Stimulated activated CD4-positive, alpha-beta T cell treated with anti-CD3 and anti-CD28 coated beads, TNF-alpha, amount 100 ng/mL, for 4 hours (primary cell): ENCODE measurements at places on chromosomes 3 and 15.

- no peak for DNase-seq
Measured at GRCh38 chr3:114378760-114379159, 84.9 kb downstream of the TIGIT start.

- no peak for DNase-seq
Measured at GRCh38 chr3:58323529-58324390, 8.9 kb upstream of the PXK start.

- no peak for DNase-seq
Measured at GRCh38 chr3:50373146-50374051, 14.1 kb upstream of the TMEM115 start.

DNA sequence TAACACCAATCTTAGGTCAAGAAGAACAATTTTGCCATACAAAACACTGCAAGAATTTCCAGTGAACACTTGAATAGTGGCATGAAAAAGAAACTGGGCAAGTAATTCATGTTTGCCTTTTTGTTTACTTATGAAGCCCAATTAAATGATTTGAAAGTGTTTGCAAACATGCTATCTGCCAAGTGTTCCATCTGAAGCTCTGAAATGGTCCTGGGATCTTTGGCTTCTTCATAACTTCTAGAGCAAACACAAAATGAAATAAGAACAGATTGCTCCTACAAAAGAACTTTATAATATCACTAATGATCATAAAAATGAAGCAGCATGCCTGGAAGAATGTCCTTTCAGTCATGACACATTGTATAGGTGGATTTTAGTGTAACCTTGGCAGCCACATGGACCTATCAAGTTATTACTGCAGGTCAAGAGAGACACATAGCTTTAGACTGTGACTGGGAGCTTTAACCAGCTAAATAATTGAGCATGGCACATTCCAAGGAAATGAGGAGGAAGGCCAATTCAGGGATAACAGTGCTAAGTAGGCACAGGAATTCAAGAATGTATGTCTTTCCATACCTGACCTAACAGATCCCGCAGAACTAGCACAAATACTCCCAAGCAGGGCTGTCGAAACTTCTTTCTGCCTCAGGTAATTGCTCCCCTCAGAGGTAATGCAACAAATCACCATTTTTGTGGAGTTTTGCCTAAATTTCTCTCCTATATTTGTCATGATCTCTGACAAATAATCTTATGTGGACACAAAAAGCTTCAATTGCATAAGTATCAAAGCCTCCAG lies 144.6 kb downstream of the DUT start:
- no peak for DNase-seq

- no peak for DNase-seq
Measured at GRCh38 chr3:40745381-40746106, 220.8 kb downstream of the ZNF621 start.

- DNase-seq: no peak
Measured at GRCh38 chr3:120469440-120469839, 18.6 kb upstream of the FSTL1 start.

GRCh38 chr3:51304230-51304629 lies 80.9 kb upstream of the MANF start:
- no peak for DNase-seq

GRCh38 chr3:32698506-32698905 lies 13.5 kb downstream of the CNOT10 start:
- no peak for DNase-seq

DNA sequence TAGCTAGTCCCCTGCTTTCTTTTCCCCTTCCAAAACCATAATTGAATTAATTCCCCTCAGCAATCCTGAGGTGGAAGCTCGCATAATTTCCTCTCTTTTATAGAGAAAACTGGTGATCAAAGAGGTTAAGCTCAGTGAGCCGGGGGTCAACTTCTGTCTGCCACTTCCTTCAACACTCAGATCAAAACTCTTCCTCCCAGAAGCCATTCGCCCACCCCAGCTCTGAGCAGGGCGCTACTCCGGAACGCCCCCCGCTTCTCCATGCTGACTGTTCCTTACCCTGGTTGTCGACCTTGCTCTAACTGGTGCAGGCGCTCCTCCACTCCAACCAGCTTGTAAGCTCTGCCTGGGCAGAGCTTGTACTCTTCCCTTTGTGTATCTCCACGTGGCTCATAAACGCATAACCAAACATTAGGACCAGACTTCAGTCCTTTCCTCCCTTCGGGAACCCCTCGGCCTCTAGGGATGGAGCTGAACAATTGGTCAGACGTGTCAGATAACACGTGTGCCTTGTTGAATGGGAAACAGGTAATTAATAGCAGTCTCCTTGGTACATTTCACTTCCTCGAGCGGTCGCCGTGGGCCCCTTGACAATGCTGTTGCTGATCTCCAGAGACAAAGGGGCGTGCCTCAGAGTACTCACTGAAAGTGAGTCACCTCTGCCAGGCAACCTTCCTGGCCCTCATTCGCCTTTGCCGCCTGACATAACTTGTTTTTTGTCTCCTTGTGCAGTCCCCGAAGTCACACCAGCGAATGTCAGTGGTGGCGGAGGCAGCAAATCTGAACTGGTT lies 71.8 kb downstream of the IL5RA start:
- DNase-seq: no peak

DNA sequence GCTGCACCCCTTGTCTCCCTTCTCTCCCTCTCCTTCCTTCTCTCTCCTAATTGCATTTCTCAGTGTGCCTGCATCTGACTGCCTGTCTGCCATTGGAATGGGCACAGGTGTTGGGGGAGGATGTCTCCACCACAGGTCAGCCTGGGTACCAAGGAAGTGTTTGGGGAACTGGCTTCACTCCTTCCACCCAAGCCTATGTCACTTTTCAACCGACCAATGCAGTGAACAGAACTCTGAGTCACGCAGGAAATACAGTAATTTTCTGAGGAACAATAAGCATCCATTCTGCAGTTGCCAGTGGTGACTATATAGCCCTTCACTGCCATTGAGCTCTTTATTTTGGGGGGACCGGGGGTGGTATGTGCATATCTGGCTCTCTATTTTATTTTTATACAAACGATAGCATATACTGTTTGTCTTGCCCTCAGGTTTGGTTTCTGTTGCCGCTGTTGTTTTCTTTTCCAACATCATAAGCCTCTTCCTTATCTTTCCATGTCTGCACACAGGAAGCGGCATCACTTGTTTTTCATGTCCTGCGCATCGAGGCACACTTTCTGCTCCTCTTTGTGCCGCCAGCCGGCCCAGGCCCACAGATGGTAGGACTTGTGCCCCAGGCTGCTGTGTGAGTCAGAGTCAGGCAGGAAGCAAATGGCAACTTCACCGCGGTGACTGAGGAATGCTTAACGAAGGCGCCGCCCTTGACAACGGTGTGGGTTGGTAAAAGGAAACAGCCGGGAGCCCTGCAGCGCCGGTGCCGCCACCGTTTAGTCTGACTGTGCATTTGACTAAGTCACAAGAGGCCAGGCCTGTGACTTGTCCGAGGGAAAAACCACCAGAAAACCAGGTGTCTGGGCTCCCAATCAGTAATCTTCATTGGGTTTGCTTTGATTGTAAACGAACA lies 21.1 kb upstream of the CDCP1 start:
- peak; percentile 78 for DNase-seq

DNA sequence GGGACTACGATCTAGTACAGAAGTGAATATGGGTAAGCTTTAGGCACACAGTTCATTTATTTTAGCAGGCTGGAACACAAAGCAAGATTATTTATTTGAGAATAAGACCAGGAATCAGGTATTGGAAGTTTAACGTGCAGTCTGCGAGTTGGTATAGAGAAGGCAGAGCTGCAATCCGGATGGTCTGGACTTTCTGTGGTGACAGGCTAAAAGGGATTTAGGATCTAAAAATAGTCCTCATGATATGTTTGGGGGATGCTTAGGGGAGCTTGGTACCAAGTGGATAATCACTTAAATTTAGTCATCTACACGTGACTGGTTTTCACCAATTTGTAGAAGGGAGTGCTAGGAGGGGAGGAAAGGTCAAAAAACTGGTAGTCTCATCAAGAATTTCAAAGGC lies 119.4 kb downstream of the DLG1 start:
- DNase-seq: no peak

- DNase-seq: no peak
Measured at GRCh38 chr3:26715431-26715830, 92.9 kb downstream of the LRRC3B start.

DNA sequence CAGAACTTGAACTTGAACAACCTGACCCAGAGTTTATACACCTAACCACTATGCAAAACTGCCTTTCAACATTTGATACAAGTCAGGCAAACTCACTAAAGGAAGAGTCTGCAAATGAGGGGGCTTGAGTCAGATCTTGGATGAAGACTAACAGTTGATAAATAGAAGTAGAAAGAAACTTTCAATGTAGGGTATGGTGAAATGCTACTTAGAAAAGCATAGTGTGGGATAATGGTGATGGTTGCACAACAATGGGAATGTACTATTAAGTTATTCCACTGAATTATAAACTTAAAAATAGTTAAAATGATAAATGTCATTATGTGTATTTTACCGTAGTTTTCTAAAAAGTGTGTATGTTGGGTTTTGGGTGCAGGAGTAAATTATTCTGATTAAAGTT lies 19.7 kb upstream of the ZNF280D start:
- no peak for DNase-seq

DNA sequence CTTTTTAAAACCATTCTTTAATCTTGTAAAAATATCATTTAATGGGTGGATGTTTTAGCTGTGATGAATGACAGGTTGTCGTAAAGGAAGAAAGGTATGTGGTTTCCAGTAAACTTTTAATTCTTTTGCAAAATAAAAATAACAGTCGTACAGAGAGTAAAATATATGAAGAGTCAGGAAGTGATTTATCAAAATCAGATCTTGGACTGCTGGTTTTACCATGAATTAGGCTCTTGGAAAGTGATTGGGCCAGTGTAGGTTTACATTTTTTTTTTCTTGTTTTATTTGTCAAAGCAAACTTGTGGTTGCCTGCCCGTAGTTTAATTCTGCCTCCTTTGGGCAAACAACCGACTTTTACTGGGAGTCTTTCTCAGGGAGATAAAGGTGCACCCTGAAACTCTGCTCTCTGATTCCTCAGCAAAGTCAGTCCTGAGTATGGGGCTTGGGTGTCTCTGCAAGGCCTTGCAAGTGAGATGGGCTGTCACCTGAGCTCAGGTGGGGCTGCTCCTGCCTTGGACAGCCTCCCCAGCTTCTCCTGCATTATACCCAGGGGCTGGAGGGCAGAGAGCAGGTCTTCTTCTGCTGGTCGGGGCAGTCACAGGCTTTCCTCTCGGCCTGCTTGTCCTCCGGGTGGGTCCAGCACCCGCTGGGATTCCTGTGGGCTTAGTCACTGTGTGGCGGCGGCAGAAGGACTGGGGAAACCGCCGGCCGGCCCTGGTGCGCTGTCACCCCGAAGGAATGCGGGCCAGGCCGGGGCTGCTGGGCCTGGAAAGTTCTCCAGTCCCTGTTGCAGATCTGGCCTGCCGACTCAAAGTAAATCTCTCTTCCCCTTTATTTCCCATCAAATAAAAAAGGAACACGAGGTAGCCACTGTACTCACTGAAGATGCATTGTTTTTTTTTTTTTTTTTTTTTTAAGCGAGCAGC lies 79.0 kb downstream of the IGF1R start:
- no peak for DNase-seq

- no peak for DNase-seq
Measured at GRCh38 chr3:188108703-188109412, 45.1 kb upstream of the LPP start.

GRCh38 chr3:140358686-140359085 lies 319.2 kb upstream of the TRIM42 start:
- no peak for DNase-seq

DNA sequence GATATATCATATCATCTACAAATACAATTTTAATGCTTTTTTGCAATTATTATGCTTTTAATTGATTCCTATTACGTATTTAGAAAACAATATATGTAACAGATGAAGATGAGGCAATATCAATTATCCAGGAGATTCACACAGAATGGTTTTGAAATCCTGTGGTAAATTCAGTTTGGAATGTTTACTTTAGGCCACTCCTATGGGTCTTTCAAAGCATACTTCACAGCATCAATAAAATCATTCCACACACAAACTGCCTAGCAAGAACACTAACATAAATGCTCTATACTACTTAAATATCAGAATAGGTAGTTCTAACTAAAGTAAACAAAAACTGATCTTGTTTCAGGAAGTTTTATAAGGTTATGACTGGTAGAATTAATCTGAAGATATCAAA lies 90.5 kb downstream of the FAM227B start:
- DNase-seq: no peak

- no peak for DNase-seq
Measured at GRCh38 chr3:70518356-70518755, 205.9 kb upstream of the MDFIC2 start.

DNA sequence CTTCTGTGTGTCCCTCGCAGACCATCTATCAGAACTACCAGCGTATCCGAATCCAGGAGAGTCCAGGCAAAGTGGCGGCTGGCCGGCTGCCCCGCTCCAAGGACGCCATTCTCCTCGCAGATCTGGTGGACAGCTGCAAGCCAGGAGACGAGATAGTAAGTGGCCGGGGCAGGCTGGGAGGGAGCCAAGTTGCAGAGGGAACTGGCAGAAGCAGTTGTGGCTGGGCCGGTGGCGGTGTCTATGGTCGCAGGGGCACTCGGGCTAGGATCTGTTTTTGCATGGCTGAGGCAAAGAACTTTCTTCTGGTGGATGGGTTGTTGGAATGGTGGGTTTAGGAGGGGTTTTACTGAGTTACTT lies 10.1 kb downstream of the MCM2 start:
- DNase-seq: no peak

GRCh38 chr3:15660055-15660935 lies 58.8 kb downstream of the BTD start:
- DNase-seq: no peak

GRCh38 chr3:177753451-177754155 lies 556.3 kb upstream of the TBL1XR1 start:
- no peak for DNase-seq

DNA sequence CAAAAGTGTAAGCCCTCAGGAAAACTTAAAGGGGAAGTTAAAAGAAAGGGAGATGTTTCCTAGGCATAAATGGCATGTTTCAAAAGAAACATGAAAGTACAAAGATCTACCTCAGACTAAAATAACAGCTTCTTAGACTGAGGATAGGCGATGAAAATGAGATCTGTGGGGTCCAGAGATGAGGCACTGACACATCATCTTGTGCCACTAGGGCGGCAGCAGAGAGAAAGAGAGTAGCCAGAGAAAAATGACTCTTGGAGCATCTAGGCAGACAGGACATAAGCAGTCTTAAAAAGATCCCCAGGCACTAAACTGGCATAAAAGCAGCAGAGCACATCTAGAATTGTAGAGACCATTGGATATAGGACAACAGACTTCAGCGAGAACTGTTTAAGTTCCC lies 42.5 kb upstream of the RFX7 start:
- DNase-seq: no peak

DNA sequence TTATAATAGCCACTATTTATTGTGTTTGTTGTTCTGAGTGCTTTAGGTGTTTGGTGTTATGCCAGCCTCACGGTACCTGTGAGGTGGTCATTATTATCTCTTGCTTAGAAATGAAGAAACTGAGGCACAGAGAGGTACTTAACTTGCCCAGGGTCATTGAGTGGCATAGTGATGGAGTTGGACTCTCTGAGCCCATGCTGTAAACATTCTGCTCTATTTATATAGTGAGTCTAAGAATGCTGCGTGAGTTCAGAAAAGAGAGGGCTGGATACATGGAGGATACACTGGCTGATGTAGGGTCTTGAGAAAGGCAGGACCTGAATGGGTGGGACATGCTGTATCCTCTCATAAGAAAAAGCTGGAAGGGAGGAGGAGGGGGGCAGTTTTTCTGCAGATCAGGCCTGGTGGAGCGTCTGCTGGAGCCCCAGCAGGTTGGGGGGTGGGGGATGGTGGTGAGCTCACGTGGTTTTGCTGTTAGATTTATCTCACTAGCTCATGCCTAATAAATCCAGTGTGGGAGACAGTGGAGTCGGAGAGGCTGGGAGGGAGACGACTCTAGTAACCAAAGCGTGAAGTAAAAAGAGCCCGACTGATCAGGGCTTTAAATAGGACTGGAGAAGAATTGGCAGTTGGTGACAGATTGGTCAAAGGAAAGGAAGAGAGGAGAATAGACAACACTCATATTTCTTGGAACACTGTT lies 16.0 kb downstream of the MED12L start:
- no peak for DNase-seq
